Suppressor macrophage (primary cell): ENCODE measurements at places on chromosomes 16 and 17.

- peak; percentile 16 for DNase-seq
These were observed at the start of gene CHP2 for GRCh38 chr16:23754594-23755483. Gene CHP2 (plus strand): TSS chr16:23755026. CDS start chr16:23755050, 24 bp downstream.

GRCh38 chr17:45170931-45171337 lies 9.3 kb downstream of the HEXIM2 start:
- DNase-seq = peak; percentile 46

DNA sequence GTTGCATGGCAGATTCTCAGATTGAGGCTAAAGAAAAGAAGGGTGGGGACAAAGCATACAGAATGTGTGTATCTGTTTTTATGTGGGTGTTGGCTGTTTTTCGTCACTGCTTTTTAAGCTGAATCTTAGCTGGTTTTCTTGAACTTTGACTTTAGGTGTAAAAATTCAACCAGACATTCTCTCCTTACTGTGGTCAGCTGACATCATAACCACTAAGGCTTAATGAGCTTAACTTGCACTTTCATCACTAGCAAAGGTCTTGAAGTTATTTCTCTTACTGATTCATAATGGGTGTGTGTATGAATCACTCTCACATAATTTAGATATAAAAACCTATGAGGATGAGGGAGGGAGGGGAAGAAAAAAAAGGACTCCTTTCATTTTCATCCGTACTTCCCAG lies 4.0 kb upstream of the CDC6 start:
- DNase-seq = peak; percentile 40

- no peak for DNase-seq
These were observed 29.1 kb upstream of the IRX6 start for GRCh38 chr16:55294931-55295342.

DNA sequence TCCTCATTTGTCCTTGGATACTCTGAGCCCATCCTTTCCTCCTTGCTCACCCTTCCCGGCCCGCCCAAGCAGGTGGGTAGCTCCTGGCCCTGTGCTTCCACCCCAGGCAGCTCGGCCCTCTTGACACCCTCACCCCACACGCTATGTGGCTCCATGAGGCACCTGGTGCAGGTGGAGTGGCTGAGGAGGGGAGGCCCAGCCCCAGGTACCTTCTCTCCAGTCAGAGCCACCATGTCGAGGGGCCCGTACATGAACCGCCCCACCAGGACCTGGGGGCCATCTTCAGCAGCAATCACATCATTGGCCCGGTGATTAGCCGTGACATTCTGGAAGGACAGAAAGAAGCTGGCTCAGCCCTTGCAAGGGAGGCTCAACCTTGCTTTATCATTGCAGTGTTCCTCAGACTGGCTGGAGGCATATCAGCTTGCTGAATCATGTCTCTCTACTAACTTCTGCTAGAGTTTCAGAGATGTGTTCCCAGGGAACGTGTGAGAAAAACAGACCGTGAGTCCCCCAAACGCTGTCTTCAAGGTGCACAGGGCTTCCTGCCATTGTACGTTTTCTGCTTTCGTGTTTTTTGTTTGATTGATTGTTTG lies 20.3 kb downstream of the PIMREG start:
- no peak for DNase-seq

GRCh38 chr17:47882247-47882646 lies 13.8 kb upstream of the SP2 start:
- DNase-seq = peak; percentile 45

DNA sequence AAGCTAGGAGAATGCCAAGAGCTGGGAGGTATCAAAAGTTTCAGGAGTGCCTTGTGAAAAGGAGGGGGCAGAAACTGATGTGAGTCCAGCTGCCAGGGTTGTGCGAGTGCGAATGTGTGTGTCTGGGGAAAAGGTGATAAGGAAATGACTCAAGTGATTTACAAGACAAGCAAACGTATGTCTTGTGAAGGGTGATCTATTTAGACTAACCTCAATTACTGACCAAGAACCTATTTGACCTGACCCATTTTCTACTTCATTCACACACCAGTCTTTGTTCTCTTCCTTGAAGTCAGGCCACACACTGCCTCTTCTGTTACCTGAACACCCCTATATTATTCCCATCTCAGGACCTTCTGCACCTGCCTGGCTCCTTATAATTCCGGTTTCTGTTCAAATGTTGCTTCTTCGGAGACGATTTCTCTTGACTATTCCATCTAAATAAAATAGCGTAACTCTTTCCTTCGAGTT lies 1.0 kb downstream of the GDE1 start:
- peak; percentile 19 for DNase-seq

GRCh38 chr17:61524319-61524718 lies 66.7 kb downstream of the NACA2 start:
- DNase-seq = no peak

- DNase-seq = peak; percentile 20
These were observed 33.8 kb upstream of the KPNB1 start for GRCh38 chr17:47615766-47616424.

DNA sequence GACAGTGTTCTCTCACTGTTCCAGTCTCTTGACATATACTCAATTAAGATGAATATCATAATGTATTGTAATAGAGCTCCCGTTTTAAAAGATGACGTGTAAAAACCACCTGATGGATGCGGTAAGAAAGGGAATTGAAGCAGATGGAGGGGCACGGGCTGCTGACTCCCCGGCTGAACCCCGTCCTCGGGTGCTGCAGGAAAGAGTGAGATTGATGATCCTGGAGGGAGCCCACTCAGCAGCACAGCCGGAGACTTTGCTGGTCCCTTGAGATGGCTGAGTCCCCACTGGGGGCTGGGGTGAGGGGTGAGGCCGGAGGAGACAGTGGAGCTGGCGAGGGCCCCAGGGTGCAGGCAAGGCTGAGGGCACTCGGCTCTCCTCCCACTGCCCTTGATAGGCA lies 217.4 kb downstream of the RPTOR start:
- no peak for DNase-seq

GRCh38 chr16:11630046-11630767 lies 38.0 kb upstream of the SNN start:
- DNase-seq = no peak

DNA sequence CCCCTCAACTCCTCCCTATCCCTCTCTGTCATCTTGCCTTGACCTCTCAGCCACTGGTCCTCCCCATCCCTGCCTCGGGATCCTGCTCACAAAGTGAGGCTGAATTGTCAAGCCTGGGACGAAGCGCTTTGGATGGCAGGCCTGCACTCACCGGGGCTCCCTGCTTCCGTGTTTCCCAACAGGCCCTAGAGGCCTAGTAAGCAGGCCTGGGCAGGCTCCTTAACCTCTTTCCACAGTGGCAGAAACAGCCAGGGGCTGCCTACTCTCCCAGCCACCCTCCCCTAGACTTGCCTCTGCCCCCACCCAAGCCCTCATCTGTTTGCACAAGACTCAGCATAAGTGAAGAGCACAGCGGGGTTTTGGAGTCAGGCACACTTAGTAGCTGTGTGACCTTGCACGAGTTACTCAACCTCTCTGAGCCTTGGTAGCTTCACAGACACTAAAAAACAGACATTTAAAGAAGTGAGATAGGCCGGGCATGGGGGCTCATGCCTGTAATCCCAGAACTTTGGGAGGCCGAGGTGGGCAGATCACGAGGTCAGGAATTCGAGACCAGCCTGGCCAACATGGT lies 5.0 kb upstream of the FADS6 start:
- DNase-seq = no peak

DNA sequence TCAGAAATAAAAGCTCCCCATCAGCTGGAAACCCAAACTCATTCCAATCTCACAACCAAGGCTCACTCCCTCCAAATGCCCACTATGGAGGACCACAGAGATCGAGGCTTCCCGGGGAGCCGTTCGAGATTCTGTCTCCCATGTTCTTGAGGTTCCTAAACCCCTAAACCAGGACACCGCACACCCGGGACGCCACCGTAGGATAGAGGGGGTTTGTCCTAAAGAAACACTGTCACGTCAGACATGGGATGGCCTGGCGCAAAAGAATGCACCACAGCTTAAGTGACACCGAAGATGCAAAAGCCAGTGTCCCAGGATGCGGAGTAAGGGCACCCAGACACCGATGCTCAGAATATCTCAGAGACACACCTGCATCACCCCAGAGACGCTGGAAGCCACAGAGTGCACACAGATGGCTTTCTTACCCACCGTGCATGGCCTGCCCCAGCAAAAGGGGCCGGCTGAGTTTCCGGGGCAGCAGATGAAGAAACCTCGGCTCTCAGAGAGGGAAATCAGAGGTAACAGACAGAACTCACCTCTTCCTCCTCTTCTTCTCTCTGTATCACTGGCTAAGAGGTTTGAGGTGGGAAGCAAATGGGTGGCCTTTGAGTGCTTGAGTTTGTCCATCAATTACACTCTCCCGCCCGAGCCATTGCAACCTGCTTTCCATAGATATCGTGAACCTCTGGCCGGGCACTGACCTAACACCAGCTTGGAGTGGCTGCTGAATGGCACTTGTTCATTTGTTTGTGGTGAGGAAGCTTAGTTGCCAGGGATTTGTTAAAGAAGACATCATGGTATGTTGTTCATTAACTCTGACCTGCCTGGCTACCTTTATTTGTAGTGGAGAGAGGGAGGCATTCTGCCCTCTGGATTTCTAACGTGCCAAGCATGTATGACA lies 65.1 kb upstream of the TNRC6C start:
- DNase-seq = no peak

DNA sequence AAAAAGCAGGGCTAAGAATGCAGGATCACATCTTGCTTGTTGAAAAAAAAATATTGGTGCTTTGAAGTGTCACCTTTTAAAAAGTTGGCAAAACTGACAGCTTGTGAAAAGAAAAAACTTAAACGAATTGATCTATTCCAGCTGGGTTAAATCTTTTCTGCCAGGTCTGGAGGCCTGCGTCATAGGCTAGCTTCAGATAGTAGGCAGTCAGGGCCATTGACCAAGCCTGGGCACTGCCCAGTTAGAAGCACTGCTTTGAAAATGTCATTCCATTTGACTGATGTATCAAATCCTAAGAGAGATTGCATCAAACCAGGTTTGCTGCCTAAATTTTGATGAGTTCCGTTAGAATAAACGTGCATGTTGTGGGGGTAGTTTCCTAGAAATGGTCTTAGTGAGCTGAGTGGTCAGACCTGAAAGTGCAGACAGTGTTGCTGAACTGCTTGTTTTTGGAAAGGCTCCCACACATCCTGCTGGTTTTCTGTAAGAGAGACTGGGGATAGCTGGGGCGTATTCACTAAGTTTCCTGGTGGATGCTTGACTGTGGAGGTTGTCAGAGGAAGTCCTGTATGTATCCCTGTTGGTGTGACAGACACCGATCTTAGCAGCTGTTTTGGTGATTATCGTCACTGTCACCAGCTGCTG lies 38.8 kb downstream of the NUP88 start:
- no peak for DNase-seq

- DNase-seq = no peak
These were observed 18.8 kb upstream of the GLG1 start for GRCh38 chr16:74625500-74626350.

DNA sequence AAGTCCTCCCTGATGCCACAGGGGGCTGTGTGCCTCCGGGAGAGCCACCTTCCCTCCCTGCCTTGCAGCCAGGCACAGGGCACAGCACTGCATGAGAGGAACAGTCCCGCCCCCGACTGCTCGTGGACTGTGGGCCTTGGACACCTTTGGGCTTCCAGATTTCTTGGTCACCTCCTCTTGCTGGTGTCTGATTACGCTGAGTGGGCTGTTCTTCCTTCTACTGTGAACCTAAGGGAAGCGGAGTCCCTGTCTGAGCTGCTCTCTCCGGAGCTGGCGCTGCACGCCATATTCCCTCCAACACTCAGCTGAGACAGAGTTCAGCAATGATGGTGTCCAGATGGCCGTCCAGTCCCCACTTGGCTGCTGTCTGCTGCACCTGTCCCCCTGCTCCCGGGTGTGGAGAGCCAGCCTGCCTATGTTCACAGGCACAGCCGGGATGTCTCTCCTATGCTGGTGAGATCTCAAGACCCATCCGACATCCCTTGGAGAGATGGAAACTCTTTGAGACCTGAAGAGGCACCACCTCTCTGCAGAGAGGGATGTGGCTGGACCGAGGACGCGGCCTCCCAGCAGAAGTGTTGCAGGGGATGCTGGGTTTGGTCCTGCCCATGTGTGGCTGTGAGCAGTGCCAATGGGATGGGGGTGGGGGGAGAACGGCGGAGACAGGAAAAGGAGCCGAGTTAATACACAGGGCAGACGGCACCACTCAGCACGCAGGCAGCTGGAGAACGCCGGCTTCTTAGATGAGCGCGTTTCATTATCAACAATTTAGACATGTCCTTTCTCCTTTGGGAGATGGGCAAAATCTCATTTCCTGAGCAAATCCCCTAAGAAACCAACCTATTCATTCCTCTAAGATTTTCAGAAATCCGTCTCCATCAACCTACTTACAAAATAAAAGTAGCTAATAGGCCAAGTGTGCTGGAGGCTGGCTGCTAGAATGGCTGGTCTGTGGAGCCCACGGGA lies 171.9 kb downstream of the ENGASE start:
- DNase-seq = no peak

GRCh38 chr17:62808576-62808970 lies 459 bp upstream of the MARCHF10 start:
- no peak for DNase-seq

DNA sequence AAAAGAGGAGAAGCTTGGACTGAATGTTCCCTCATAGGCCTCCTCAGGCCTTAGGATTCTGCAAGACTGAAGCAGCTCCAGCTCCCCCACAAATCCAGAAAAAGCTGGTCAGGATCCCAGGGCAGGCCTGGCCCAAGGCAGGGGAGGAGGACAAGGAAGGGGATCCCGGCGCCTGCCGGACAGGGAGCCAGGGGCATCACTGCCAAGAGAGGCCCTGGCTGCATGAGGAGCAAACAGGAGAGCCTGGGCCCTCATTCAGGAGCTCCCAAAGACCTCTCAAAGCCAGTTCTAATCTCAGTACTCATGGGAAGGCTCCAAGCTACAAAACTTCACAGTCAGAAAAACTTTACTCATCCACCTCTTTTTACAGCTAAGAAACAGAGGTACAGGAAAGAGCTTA lies 67.3 kb downstream of the ZNF423 start:
- no peak for DNase-seq

DNA sequence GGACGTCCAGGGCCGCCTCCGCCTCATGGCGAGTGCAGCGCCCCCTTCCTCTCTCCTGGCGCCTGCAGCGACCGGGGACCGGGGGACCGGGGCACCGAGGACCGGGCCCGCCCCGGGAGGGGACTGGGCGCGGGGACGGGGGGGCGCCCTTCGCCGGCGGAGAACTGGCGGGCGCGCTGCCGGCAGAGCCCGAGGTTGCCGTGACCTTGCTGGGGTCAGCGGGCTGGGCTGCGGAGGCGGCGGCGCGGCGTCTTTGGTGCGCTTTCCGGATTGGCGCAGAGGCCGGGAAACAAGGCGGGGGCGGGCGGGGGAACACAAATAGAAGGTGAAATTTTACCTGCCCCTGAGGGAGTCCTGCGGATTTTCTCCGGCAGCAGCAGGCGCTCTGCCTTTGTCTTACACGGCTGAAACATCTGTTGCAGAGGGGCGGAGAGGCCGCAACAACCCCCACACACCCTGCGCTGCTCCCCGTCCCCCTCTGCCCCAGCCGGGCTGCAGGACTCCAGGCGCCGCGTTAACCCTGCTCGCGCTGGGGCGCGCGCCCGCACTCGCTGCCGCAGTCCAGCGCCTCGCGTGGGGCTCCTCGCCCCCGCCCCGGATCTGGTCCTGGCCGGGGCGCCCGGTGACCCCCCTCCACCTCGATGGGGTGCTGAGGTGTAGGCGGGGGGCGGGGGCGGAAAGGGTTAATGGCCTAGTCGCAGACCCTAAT lies 53.5 kb downstream of the SREBF1 start:
- DNase-seq = peak; percentile 39

- no peak for DNase-seq
These were observed 174.0 kb downstream of the IRX3 start for GRCh38 chr16:54112451-54113206.

- DNase-seq = no peak
These were observed 233.1 kb upstream of the GSE1 start for GRCh38 chr16:85380002-85380395.
